HepG2 (cell line): ENCODE measurements at places on chromosomes 11 and 22. TPM values are rescaled to one million over a fixed set of nuclear protein-coding genes. Genes with fewer than 3 reads are reported as not detected.

DNA sequence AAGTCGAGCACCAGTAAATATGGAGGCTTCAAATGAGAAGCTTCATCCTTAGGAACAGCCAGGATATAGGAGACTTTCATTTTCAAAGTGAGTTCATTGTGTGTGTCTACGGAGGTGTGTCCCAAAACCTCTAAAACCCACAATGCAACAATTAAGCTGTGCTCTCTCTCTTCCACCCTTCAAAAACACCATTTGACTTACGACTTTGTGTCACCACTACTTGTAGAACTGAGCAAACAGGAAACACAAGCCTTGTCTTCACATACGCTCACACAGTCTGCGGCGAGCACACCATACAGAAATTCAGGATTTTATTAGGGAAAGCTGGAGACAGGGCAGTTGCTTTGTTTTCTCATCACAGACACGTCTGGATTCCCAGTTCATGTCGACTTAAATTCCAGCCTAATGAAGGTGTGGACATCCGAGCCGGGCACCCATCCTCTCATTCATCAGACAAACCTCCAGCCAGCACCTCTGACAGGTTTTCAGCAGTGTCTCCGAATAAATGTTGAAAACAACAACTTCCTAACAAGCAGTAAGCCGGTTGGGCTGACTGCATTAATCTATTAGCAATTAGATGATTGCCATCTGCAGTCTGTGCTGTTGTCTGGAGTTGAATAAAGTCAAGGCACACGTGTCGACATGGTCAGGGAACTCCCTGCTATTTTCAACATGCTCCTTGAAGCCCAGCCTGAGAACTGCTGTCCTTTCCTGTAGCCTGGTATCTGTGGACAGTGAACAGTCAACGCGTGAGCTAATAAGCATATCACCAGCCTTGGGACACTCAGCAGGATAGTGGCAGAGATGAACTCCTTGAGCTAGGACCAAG is 1411.1 kb downstream of the BRD1 start:
- H3K27me3 ChIP-seq: peaks cover 69% of the 10 kb centered on the region
- H3K4me3 ChIP-seq: no peak overlapping the region
- DNase-seq: no peak
- no peak overlapping the region for H3K27ac ChIP-seq

Gene MRGPRF
- not detected in 2 replicates for total RNA-seq

DNA sequence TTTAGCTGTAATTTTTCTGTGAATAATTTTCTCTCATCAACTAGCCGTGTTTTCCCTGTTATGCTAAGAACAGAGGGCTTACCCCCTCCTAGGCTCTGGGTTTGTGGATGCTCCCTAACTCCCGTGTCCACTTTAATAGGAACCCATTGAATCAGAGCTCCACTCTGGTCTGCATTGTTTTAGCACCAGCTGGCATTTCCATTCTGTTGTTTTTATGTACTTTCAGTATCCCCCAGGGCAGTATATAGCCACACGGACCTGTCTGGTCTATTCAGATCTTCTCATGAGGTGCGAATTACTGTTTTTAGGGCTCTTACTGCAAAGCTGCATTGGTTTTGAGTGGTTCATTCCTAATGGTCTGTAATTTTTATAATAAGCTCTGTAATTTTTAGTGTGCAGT is 16.0 kb downstream of the POLD3 start:
- no peak overlapping the region for H3K27ac ChIP-seq
- H3K27me3 ChIP-seq: no peaks in the 10 kb centered on the region
- no peak for DNase-seq
- no peak overlapping the region for H3K4me3 ChIP-seq
- peaks cover 19% of the 10 kb centered on the region; the same call in 2 of the 3 replicates for H3K36me3 ChIP-seq

DNA sequence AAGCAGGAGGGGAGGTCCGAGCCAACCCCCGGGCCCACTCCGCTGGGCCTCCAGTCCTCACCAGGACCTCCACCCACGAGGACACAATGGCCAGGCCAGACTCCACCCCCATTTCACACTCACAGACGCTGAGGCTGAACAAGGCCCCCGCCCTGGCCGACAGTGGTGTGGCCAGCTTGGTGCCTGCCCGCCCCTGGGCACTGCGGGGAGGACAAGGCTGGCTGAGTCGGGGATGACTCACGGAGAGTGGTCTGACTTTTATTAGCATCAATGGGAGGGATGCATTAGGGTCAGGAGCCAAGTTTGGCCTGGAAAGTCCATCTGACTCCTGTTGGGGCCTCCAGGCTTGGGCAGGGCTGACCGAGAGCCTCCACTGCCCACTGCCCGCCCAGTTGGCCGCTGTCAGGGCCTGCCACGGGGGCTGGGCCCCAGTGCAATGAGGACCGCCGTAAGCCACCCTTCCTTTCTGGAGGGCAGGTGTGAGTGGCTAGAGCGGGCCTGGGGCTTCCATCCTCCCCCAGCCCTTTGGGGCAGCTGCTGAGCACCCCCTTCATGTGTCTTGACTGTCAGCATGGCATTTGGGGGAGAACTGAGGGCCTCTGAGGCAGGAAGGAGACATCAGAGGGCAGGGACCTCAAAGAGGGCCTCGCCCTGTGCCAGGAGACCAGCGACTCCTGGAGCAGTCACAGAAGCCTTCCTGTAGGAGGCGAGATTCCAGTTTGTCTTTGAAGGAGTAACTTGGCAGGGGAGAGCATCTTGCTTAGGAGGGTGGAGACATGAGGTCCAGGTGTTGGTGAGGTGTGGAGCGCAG is 10.6 kb downstream of the TSPAN32 start:
- no peak overlapping the region for H3K27ac ChIP-seq
- H3K36me3 ChIP-seq: no peaks in the 10 kb centered on the region
- DNase-seq: no peak
- peaks cover 13% of the 10 kb centered on the region for H3K27me3 ChIP-seq
- H3K4me3 ChIP-seq: no peak overlapping the region
- no peaks in the 10 kb centered on the region for H3K4me1 ChIP-seq

Gene ARHGAP42
- total RNA-seq: 4.3 and 4.8 TPM in 2 replicates

- H3K36me3 ChIP-seq: no peaks in the 10 kb centered on the region
- no peak overlapping the region for H3K27ac ChIP-seq
- H3K4me1 ChIP-seq: no peaks in the 10 kb centered on the region
- no peak for DNase-seq
Measured at GRCh38 chr11:115256397-115257197, 247.6 kb downstream of the CADM1 start.

Gene OR52A1
- not detected in 2 replicates for total RNA-seq

- no peaks in the 10 kb centered on the region for H3K36me3 ChIP-seq
- no peak for DNase-seq
- H3K4me1 ChIP-seq: peaks cover 21% of the 10 kb centered on the region
- H3K4me3 ChIP-seq: no peak overlapping the region
- no peaks in the 10 kb centered on the region for H3K27me3 ChIP-seq
Measured at GRCh38 chr22:23609983-23610781, 21.9 kb downstream of the DRICH1 start.

DNA sequence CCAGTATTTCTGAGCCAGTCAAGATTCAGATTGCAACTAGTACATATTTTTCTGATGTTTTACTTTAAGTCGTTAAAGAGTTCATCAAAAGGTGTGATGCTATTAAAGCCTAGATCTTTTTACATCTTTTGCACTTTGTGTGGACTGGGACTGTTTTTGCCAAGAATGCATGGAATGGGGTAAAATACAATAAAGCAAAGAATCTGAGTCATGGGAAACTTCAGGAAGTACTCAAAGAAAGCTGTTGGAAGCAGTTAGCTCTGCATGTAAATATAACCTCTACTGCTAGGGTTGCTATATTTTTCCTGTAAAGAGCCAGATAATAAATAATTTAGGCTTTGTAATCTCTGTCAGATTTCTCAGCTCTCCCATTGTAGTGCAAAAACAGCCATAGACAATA is 20.9 kb downstream of the ATXN10 start:
- no peak for DNase-seq
- H3K27me3 ChIP-seq: no peaks in the 10 kb centered on the region
- peaks cover 12% of the 10 kb centered on the region for H3K36me3 ChIP-seq
- peaks cover 12% of the 10 kb centered on the region for H3K4me1 ChIP-seq
- H3K4me3 ChIP-seq: no peak overlapping the region
- no peak overlapping the region for H3K27ac ChIP-seq

- H3K27ac ChIP-seq: no peak overlapping the region
- H3K27me3 ChIP-seq: no peaks in the 10 kb centered on the region
- H3K36me3 ChIP-seq: peaks cover 23% of the 10 kb centered on the region
- H3K4me1 ChIP-seq: peaks cover 21% of the 10 kb centered on the region
- no peak for DNase-seq
Measured at GRCh38 chr11:111736621-111737443, 29.4 kb downstream of the PPP2R1B start.

GRCh38 chr11:85762226-85762625 is 48.7 kb downstream of the SYTL2 start:
- H3K27me3 ChIP-seq: no peaks in the 10 kb centered on the region
- no peaks in the 10 kb centered on the region for H3K4me1 ChIP-seq
- no peak overlapping the region for H3K4me3 ChIP-seq
- no peak overlapping the region for H3K27ac ChIP-seq

Gene KCNK4
- total RNA-seq: not detected in 2 replicates

- H3K4me3 ChIP-seq: no peak overlapping the region
- peaks cover 36% of the 10 kb centered on the region; the same call in 1 of the 2 replicates for H3K4me1 ChIP-seq
- no peak overlapping the region for H3K27ac ChIP-seq
Measured at GRCh38 chr11:35234460-35235156, 95.6 kb downstream of the CD44 start.
